ENCODE measurements at places on chromosomes 13 and 19.
A peak's percentile ranks its signal among the peaks of the same experiment; 100 is the strongest.

DNA sequence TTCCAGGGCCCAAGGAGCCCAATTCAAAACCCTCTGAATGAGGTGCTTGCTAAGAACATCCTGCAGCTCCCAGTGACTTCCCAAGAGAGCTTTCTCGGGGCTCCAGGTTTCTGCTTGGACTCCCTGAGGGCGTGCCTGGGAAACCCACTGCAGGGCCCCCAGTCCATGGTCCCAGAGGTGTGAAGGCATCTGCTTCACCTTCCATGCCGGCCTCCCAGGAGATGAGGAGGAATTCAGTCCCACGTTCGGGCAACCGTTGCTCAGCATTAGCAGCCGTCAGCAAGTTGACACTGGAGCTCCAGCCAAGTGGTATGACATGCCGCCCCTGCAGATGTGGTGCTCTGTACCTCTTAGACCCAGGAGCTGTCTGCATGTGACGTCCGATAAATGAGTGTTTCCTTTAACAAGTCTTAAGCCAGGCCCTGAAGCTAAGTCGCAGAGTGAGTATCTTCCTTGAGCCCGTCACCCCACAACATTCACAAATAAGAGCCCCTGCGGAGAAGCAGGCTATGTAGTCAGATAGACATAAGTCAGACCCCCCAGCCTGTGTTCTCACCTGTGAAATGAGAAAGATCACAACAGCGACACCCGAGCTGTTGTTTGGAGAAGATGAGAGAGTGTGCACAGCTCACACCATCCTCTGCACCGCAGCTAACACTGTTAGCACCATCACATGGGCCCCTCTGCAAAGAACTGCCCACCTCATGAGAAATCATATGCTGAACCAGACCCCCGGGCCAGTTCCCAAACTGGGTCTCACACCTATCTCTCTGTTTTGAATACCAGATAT, 150.3 kb downstream of the KATNAL1 start:
- DNase-seq = no peak

- no peak for DNase-seq
These were observed 7.0 kb upstream of the ZC3H4 start for GRCh38 chr19:47120470-47121067.

GRCh38 chr19:10686661-10687517, 14.3 kb upstream of the QTRT1 start:
- no peak for DNase-seq

DNA sequence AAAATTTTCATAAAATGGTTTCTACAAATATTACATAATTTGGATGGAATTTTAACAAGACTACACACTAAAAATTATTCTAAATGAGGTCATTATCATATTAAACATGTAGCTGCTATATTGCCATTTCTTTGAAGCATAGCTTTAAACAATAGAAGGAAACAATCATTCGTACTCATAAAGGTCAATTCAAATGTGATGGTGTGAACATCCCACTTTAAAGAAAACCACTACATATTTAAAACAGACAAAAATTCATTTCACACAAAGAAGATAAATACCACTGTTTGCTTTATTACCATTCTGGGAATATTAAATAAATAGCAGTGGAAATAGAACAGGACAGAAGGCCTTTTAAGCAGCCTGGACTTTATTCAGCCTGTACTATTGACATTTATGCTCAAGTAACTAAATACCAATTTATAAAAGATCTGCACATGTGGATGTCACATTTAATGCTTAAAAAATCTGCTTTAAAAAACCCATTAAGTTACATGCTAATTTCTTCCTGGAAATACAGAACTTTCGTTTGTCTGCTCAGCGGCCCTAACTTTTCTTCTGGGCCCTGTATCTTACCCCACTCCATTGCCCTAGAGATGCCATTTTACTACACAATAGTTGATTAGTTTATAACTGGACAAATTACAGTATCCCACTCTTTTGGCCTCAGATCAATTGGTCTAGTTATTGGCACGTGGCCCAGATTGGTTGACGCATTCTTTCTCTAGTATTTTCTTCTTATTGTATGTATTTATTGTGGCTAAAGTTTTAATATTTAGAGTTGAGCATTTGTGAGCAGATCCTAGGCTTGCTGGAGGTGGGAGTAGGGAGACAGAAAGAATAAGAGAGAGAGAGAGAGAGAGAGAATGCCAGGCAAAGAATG, 215.1 kb upstream of the SPRY2 start:
- no peak for DNase-seq

GRCh38 chr19:6648141-6648715, 21.7 kb downstream of the TNFSF14 start:
- no peak for DNase-seq

DNA sequence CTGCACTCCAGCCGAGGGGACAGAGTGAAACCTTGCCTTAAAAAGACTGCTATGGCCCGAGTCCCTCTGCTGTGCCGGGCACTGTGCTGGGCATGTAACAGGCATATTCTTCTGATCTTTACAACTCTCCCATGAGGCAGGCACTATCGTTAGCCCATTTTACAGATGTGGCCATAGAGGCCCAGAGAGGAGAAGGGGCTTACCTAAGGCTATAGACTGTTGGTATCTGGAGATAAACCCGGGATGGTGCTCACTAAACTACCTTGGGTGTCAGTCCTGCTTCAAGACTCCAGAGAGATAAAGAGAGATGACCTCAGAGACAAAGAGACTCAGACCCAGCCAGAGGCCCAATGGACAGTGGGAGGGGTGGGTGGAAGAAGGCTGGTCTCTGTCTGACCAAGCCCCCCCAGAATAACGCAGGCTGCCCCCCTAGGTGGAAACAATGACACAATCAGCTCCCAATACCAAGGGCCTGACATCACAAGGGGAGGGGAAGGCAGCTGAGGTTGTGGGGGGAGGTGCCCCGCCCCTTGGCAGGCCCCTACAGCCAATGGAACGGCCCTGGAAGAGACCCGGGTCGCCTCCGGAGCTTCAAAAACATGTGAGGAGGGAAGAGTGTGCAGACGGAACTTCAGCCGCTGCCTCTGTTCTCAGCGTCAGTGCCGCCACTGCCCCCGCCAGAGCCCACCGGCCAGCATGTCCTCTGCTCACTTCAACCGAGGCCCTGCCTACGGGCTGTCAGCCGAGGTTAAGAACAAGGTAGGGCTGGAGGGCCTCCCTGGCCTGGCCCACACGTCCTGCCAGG, at the start of gene CNN1:
Gene CNN1 (plus strand): TSS at position 620 of the 805 bp plus-strand sequence. CDS start 77 bp downstream, at position 697.
- DNase-seq = peak; percentile 63

DNA sequence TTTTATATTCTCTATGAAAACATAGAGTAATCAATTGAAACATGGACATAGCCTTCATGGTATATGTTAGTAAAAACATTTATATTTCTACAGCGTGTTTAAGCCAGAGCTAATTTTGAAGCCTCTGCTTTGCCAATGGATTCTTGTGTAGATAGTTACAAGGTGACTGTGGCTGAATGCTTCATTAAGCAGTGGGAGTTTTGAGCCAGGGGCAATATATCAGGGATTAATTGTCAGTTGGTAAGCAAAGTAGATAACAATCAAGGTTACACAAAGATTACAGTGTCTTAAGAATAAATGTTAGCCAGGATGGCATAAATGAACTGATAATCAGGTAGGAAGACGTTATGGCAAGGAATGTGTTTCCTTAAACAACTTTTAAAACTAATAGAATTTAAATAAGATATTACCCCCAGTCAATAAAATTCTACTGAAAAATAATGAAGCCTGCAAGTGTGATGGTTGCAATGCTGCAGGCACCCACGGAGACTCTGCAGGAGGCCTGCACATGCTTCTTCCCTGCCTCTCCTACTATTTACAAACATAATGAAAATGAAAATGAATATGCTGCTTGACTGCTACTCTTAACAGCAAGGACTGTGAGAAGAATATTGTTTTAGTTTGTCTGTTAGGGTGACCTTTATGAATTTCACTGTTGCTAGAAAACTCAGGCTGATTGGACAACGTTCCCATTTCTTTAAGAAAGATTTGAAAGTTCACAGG, 588.5 kb downstream of the GPC5 start:
- no peak for DNase-seq

- DNase-seq = no peak
These were observed 4.2 kb upstream of the F10 start for GRCh38 chr13:113118261-113119021.

DNA sequence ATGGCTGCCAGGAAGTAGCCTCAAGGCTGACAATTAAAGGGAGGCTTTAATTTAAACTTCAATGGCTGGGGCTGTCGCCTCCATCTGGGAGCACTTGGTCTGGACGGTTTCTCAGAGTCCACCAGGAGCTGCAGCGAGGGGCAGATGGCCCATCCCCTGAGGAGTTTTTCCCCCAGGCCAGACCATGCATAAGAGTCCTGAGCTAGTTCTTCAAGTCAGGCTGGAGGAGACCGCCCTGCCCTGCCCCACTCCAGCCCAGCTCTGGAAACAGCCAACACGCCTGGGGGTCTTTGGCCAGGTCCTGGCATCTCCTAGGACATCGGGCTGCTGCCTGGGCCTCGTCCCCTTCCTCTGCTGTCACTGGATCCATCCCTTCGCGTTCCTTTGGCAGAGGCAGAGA, 5.3 kb upstream of the ACTN4 start:
- no peak for DNase-seq

- peak; percentile 52 for DNase-seq
These were observed 213.1 kb downstream of the OXGR1 start for GRCh38 chr13:96781141-96781540.

GRCh38 chr13:54945973-54946372, 1917.4 kb downstream of the OLFM4 start:
- no peak for DNase-seq

DNA sequence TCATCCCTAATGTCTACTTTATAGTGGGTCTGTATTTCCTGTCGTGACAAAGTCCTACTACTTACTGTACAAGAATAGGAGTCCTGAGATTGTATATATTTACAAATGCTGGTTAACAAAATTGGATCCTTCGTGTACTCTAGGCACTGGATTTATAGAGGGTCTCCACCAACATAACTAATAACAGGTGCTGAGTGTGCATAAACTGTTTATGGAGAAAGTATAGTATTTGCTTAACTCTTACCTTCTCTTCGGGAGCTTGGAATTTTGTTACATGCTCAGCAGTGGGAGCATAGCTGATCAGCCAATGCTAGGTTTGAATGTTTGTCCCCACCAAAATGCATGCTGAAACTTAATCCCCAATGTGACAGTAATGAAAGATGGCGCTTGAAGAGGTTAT, 12.1 kb downstream of the ZNF442 start:
- no peak for DNase-seq

DNA sequence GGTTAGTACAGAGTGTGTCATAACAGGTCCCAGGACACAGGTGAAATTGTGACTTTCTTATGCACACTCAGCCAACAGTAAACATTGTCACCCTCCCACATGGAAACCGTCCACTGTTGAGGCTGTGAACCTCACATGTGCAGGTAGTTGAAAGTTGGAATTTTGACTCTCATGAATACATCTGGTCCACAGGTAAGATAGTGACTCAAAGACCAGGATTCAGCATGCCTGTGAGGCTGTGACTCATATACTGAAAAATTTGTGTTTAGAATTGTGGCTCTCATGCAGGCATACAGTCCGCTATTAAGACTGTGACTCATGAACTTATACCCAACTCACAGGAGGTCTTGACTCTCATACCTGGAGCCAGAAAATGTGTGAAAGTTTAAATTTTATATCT, 67.8 kb downstream of the ZNF728 start:
- DNase-seq = no peak

DNA sequence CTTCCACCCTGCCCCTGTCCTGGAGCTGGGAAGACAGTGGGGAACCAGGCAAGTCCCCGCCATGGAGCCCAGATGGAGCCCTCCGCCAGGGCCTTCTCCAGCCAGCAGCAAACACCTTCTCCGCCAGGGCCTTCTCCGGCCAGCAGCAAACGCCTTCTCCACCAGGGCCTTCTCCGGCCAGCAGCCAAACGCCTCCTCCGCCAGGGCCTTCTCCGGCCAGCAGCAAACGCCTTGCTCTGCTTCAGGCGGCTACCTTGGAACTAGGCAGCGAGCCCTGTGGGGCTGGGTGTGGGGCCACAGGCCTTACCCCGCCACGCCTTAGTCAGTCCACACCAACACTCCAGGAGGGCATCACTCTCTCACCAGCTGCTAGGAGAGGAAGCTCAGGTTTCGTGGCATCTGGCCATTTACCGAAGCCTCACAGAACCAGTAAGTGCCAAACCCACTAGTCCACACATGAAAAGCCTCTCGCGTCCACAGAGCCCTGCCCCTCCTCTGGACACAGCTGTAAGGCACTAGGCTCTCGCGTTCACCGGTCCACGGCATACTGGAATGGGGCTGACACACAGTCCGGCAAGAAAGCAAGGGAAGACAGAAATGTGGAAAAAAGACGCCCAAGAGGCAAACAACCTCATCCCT, 41.0 kb downstream of the MLLT1 start:
- DNase-seq = no peak

- no peak for DNase-seq
These were observed 60.0 kb downstream of the ANKRD10 start for GRCh38 chr13:110854866-110855265.

- no peak for DNase-seq
These were observed 964 bp downstream of the SPINT2 start for GRCh38 chr19:38265213-38265861.

DNA sequence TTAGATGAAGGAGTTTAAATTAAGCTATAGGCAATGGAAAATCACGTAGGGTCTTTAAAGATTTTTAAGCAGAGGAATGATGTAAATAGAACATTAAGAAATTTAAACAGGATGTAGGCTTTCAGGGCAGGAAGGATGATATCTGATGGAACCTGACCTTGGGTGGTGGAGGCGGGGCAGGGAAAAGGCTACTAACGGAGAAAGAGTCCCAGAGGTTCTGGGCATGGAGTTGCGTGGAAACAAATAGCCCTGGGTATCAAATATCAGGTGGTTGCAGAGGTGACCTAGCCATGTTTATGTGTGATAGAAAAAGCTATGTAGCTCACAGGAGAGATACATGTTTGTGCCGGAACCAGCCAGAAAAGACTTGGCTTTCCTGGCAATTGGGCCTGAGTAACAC, 7.8 kb upstream of the CDK8 start:
- no peak for DNase-seq

DNA sequence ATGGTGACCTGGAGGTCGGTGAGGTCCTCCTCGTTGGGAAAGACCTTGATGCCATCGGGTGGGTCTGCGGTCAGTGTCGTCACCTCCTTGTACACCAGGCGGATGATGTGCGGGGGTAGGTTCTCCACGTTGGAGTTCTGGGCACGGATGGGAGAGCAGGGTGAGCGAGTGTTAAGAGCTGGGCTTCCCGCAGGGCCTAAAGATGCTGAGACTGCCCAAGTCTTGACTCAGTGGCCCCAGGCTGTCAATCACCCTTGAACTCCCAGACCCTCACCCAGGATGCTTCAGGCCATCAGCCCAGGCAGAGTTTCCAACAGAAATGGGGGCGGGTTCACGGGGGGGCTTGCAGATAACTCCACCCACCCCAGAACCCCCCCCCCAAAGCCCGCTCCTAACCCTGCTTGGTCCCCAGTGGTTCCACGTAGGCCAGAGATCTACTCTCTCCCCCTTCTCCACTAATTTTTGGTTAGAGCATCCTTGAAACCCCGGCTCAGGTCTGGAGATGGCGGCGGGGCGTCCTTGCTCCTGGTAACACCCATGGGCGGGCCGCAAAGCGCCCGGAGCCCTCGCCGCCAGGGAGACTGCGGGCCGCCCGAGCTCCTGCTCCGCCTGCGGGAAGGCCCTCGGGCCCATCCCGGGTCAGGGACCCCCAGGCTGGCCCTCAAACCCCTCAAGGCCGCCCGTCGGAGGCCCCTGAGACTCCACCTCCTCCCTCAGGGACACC, 600 bp downstream of the UBE2S start:
- DNase-seq = no peak
